ENCODE measurements at places on chromosomes 6 and 20.

DNA sequence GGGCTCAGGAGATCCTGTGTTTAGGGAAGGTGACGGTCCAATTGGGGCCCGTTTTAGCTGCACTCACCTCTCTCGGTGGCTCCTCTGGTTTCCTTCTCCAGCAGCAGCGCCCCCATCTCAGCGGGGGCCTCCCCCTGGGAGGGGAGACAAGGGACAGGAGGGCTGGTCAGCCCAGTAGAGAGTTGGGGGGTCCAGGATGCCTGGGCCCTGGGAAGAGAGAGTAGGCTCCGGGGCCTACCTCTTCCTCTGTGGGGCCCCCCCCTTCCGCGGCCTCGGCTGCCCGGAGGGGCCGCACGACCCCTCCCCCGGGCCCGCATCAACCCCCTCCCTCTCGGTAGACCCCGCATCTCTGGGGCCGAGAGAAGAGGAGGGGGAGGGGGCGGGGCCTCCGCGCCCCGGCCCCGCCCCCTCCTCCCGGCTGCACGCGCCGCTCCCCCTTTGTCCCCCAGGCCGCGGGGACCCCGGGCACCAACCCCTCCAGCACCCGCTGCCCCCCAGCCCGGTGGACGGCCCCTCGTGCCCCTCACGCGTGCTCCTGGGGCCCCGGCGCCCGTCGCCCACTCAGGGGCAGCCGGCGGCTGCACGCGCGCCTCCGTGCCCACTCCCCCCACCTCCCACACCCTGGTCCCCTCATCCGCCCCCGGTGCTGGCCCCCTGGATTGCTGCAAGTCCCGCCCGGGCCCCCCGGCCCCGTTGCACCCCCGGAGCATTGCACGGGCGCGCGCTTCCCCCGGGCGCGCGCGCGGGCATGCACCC lies 464 bp downstream of the EHMT2 start:
- DNase-seq = no peak

DNA sequence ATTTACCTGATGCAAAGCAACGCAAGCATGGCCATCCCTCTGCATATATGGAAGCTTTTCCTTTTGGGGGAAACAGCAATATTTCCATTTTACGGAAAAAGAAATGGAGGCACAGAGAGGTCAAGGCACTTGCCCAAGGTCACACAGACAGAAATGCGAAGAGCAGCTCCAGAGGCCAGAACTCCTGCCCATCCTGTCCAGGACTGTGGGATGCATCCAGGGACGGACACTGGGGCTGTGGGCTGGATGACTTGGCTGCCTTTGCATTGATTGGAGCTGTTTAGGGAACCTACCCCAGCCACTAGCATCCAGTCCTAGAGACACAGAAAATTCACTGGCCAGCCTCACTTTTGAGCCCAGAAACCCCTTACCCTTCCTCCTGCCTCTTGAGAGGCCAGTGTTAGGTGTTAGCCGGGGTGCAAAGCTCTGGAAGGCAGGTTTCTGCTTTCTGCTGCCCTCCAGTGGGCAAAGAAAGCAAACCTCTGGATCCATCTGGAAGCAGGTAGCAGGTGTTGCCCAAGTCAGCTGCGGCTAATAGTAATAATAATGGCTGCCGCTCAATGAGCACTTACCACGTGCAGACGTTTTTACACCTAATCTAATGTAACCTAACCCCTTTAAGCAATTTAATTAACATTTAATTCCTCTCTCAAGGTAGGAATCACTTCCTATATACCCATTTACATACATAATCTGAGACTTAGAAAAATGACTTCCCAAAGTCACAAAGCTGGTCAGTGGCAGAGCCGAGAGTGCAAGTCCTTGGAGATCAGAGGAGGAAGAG lies 31.7 kb upstream of the CCN5 start:
- DNase-seq = peak; percentile 71

GRCh38 chr20:14838663-14839628 lies 501.5 kb upstream of the FLRT3 start:
- no peak for DNase-seq

DNA sequence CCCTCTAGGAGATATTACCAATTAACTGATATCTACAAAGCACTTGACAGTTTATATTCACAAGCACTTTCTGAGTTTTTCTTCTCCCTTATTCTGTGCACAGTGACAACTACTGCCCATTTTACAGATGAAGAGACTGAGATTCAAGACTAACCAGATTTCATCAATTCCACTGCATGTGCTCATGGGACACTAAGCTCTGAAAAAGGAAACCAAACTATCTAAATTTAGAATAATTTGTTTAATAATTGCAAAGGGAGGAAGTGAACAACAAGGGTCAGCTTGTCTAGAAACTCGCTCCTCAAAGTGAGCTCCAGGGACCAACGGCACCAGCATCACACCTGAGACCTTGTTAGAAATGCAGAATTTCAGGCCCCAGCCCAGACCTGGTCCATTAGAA lies 50.8 kb upstream of the MYLIP start:
- no peak for DNase-seq

DNA sequence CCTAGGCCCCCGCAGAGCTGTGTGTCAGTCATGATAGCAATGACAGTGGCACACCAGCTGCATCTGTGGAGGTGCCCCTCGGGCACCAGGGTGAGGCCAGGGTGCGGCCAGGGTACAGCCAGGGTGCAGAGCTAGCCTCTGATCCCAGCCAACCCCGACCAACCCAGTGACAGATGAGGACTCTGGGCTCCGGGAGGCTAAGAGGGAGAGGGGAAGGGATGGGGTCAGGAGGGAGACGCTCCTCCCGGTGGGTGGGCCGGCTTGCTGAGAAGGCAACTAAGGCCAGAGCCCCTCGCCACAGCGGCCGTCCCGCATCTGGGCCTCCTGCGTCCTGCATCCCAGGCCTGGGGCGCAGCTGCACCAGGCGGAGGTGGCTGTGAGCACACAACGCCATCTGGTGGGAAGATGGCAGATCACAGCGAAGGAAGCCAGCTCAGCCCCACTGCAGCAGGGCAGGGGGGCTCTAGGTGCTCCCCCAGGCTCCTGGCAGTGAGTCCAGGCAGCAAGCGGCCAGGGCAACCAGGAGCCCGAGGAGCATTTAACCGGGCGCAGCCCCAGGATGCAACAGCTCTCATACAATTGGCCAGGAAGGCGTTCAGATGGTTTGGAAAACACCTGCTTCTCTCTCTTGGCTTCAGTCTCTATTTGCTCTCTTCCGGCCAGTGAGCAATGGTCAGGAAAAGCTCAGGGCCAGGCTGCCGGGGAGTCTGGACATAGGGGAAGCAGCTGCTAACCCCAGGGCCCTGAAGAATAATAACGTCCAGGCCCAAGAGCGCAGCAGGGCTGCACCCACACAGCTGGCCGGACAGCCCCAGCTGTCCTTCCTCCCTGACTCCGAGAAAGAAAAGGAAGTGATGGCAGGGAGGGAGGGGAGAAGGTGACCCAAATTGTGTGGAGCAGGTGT lies 169.4 kb downstream of the TAF4 start:
- DNase-seq = no peak

DNA sequence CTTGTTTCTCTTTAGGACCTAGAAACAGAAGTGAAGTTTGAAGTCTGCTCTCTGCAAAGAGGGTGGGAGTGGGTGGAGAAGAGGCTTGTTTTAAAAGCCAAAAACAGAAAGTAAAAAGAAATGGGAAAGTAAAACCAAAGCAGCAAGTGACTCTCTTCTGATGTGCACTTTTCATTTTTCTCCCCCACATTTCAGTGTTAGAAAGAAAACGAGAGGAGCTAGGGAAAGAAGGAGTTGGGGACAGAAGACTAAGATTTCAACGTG lies 1.3 kb downstream of the C6orf141 start:
- no peak for DNase-seq

GRCh38 chr20:47127546-47127945 lies 229.0 kb downstream of the ZMYND8 start:
- no peak for DNase-seq

DNA sequence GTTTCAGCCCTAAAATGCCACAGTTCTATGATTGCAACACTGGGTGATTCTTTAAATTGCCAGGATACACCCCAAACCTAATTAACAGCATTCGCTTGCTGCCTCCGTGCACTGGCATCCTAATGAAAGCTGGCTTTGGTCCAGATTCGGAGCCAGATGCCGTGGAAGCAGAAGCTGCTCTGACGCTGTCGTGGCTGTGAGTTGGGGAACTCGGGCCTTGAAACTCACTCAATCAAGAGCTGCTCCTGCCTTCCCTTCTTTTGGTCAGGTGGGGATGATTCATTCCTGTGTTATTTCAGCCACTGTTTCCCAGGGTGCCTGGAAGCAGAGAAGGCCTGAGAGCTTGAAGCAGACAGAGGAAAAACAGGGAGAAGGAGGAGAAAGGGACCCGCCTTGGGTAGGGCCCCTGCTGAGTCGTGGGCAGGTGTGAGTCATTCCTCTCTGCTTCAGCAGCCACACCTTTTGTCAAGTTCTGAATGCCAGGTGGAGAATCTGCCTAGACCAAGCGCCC lies 36.2 kb upstream of the DSP start:
- DNase-seq = no peak

GRCh38 chr20:23095499-23095898 lies 9.4 kb upstream of the CD93 start:
- no peak for DNase-seq

GRCh38 chr20:2005359-2005758 lies 11.5 kb upstream of the PDYN start:
- no peak for DNase-seq

GRCh38 chr6:15017261-15017660 lies 228.6 kb upstream of the JARID2 start:
- DNase-seq = no peak

DNA sequence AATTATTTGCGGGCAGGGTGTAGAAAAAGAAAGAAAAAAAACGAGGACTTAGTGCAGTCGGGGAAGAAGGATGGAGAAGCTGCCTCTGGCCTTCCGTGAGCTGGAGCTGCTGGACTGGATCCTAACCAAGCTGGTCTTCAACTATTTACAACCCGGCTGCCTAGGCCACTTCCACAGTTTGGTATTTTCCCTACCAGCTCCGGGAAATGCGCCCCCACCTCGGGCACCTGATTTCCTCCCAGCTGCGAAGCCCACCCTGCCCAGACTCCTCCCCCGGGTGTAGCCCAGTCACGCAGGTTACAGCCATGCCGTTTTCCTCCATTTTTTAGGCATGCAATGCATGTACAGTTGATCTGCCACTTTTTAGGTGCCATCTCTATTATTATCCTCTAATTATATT lies 21.2 kb downstream of the THEMIS start:
- peak; percentile 37 for DNase-seq

DNA sequence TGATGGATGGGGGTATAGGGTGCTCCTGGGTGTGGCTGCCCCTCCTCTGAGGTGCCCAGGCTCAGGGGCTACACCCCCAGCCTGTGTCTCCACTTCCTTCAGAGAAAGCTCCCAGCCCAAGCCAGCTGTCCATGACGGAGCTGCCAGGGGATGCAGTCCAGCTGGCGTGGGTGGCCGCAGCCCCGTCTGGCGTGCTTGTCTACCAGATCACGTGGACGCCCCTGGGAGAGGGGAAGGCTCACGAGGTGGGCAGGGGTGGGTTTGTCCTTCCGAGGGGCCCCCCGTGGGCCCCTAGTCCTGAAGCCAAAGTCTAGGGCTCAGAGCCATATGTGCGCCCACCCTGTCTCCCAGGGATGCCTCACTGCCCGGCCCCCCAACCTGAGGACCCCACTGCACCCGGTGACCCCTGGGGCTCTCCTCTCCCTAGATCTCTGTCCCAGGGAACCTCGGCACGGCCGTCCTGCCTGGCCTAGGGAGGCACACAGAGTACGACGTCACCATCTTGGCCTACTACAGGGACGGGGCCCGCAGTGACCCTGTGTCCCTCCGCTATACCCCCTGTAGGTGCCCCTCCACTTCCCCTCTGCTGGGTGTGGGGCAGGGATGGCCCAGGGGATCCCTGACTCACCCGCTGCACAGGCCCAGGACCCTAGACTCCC lies 19.8 kb downstream of the COL20A1 start:
- DNase-seq = no peak

GRCh38 chr6:112951829-112952228 lies 604.7 kb downstream of the RFPL4B start:
- DNase-seq = no peak

GRCh38 chr6:139338795-139339194 lies 35.7 kb downstream of the CITED2 start:
- DNase-seq = no peak

DNA sequence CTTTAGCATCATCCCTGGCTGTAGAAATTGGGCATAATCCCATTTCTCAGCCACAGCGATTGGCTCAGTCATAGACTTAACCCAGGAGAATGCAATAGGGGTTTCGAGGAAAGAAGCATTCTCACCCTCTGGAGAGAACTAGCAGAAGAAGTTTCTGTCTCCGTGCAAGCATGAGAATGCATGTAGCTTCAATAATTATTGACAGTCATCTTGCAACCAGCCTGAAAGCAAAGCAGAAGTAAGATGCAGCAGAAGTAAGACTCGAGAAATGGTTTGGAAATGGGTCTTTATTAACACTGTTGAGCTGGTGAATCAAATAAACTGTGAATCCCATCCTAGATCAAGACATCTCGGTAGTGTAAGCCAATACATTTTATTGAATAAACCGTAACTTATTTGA lies 828.8 kb upstream of the GJE1 start:
- DNase-seq = no peak

DNA sequence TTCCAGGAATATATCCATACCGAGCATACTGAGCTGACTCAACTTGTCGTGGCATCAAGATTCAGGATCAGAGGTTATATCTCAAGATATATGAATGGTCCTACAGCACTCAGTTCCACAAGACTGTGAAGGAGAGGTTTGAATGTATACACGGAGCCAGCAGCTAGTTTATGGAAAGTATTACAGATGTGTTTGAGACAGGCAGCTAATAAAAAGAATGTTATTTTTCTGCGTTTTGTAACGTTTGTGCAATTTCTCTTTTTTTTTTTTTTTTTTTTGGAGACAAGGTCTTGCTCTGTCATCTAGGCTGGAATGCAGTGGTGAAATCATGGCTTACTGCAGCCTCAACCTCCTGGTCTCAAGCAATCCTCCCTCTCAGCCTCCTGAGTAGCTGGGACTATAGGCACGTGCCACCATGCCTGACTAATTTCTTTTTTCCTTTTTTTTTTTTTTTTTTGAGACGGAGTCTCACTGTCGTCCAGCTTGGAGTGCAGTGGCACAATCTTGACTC lies 3.4 kb upstream of the FAM110A start:
- no peak for DNase-seq

DNA sequence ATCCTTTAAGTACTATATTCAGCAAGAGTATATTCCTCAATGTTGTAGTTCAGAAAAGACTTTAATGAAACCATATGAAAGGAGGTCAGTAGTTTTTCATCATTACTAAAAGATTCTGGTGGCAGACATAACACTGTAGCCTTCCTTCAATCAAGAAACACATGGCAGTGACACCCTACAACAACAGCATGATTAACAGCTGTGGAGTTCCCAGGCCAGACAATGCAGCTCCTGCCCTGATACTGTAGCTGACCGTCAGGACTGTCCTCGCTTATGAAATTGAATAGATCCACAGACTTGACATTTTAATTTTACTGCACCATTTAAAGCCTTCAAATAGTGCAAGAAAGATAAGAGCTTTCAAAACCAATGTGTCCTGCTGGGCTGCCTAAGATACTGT lies 43.6 kb downstream of the USP45 start:
- no peak for DNase-seq
